ENCODE measurements at places on chromosomes 11 and 22.

DNA sequence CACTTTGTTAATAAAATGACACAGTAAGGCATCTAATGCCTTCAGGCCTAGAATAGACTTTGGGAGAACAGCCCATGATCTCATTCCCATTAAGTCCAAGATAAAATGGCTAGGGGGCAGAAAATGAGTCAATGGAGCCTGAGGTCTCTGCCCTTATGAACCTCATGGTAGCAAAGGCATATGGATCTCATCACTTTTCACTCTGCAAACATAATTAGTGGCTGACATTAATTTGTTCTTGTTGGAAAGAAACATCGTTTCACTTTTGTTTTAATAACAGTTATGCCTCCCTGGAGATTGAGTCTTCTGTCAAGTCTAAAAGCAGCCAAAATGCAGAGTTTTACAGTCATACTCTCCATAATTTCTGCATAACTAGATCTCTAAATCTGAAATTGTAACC, 111.8 kb upstream of the API5 start:
- DNase-seq = no peak

GRCh38 chr22:44862281-44862680, 109.9 kb downstream of the ARHGAP8 start:
- DNase-seq = no peak

DNA sequence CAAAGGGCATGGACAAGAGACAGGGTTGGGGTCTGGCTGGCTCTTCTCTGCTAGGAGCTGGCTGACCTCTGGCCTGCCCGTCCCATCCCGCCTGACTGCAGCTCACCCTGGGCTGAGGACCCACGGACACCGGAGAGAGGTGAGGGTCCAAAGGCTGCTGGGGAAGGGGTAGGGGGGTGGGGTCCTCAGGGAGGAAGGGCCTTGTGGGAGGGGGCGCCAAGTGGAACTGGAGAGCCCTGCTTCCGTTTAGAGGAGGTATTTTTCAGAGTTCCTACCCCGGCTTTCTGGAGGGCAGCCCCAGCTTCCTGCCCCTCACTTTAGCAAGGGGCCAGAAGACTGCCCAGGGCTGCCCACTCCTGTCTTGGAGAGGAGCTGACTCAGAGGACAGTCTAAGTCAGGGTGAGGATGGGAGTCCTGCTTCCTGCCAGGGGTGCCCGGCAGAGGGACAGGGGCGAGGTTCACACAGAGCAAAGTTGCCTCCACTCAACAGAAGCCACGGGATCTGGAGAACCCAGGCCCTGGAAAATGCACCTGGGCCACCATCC, 7.1 kb downstream of the LARGE2 start:
- no peak for DNase-seq

DNA sequence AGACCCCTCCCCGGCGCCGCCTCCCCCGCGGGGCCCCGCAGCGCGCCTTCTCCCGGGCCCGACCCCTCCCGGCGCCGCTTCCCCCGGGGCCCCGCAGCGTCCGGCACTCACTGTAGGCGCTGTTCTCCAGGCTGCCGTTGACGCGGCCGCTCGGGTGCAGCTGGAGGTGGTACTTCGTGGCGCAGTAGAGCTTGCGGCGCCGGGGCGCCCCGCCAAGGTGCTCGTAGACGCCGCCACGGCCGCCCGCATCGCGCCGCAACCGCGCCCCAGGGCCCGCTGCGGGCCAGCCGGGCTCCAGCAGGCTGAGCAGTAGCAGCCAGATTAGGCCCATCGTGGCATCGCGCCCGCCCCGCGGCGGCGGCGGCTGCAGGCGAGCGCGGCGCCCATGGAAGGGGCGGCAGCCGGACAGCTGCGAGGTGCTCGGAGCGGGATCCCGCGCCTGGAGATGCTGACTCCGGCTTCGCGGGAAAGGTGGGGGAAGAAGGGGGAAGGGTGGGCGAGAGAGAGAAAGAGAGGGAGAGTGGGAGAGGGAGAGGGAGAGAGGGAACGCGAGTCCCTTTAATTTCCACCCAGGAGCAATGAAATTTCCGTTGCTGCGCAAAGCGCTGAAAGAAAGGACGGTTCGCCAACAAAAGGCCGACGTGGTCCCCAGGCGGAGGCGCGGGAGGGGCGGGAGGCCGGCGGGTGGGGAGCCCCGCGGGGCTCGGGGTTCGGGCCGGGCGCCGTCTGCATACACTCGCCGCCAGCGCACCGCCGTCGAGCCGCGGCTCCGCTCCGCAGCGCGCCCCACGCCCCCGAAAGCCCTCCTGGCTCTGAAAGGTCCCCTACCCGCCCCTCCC, at the start of gene FGF3:
TSS of gene FGF3 (minus strand) at position 814 of the 839 bp plus-strand sequence. CDS start at position 331, 483 bp downstream.
- no peak for DNase-seq

DNA sequence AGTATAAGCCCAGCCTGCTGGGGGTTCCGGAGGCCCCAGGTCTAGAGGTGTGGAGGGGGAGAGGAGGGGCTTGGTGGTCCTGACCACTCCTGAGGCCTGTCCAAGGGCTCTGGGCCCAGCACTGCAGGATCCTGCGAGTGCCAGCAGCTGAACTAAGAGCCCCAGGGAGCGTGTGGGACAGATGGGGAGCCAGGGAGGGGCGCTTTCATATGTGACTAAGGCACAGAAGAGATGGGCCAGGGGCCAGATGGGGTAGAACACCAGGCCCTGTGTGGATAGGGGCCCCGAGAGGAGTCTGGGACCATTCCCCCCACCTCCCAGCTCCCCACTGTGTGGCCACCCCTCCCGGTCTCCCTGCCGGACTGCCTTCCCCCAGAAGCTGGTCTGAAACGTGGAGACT, 18.4 kb downstream of the MAFF start:
- DNase-seq = no peak

- no peak for DNase-seq
Measured at GRCh38 chr11:15278128-15278527, 163.4 kb downstream of the INSC start.

DNA sequence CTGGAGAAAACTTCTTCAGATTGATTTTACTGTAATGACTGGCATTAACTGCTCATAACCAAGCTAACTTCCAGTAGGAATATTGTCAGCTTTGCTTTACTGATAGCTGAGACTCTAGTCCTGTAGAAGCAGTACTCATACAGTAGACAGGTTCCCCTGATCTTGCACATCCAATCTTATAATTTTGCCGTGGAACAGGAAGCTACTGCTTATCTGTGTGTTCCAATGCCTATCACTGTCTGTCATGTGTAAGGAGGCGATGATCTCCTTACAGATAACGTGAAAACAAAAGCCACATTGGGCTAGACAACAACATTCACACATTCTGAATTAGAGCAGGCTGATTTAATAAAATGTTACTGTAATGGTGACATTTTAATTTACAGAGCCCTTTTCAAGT, 13.2 kb downstream of the HSD17B12 start:
- no peak for DNase-seq

DNA sequence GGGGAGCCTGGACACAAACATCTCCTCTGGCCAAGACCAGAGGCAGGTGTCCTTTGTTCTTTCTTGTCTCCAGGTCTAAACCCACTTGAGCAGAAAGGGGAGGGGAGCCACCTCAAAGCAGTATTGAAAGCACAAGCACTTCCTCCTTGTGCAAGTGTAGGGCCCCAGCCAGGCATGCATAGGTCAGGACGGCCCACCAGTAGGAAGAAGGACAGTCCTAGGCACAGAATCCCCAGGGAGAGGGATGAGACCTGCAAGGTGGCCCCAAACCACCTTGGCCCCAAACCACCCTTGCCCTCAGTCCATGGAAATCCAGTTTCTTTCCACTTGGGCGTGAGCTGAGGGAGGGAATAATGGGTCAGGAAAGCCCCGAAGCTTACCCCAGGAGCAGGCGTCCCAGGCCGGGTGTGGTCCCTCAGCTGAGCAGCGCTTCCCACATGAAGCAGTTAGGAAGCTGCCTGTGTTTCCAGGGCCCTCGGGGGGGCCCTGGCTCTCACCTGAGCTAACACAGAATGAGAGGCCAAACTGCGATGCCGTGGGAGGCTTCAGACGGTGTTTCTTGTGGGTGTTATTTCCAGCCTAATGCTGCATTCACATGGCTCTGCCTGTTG, 20.4 kb upstream of the IGSF9B start:
- no peak for DNase-seq

GRCh38 chr11:45959851-45960250, 37.4 kb downstream of the LARGE2 start:
- DNase-seq = no peak

GRCh38 chr11:75855206-75855605, 40.2 kb downstream of the UVRAG start:
- DNase-seq = no peak

DNA sequence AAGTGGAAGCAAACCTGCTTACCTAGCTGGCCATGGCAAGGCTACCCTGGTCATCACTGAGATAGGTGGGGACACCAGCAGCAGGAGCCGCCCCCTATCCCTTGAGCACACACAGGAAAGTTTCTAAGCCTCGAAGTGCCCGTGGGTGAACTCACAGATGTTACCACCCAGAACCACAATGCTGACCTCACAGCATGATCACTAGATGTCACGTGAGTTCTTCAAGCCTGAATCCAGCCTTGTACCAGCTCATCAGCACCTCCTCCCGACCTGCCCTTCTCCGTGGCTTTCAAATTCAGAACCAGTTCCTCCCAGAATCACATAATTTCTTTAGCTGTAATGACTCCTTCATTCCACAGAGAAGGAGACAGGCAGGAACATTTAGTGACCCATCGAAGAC, 24.7 kb upstream of the TIMP3 start:
- no peak for DNase-seq

GRCh38 chr11:11396301-11397035, 43.4 kb upstream of the CSNK2A3 start:
- no peak for DNase-seq

GRCh38 chr11:88464528-88464927, 127.0 kb upstream of the CTSC start:
- no peak for DNase-seq

GRCh38 chr11:128904656-128905344, 13.6 kb downstream of the KCNJ5 start:
- DNase-seq = no peak

GRCh38 chr11:70104419-70104818, 26.3 kb downstream of the ANO1 start:
- no peak for DNase-seq

DNA sequence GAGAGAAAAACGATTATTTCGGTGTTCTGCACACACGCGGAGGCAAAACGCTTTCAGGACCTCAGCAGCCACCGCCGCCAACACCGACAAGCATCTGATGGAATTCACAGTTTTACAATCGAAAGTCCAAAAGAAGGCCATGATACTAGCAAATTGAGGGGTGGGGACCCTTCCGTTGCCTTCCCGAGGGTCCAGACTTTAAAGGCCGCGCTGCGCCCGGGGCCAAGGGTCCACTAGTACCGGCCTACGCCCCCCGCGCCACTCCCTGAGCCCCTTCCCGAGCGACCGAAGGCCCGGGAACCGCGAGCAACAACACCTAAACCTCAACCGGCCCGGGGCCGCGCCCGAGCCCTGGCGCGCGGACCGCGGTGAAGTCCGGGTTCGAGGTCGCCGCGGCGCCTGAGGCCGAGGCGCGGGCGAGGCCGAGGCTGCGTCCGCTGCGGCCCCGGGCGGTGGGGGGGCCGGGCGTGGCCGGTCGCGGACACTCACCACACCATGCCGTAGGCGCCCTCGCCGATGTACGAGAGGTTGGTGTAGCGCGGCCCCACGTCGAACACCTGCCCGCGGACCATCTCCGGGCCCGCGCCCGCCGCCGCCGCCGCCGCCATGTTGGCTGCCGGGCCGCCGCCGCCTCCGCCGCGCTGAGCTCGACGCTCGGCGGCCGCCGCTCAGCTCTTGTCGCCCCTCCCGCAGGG, 465 bp downstream of the MAPK1 start:
- no peak for DNase-seq

DNA sequence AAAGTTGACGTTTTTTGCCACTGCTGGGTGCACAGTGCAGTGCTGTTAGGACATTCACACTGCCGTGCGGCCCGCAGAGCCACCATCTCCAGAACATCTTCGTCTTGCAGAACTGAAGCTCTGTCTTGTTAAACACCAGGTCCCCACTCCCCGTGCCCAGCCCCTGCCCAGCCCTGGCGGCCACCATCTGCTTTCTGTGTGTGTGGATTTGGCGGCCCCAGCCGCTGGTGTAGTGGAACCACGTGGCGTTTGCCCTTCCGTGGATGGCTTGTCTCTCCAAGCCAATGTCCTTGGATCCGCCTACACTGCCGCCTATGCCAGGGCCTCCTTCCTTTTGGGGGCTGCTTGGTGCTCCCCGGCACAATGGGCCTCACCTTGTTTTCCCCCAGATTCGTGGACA, 8.2 kb upstream of the MUC5AC start:
- DNase-seq = no peak

GRCh38 chr11:34239465-34240149, 118.2 kb downstream of the ABTB2 start:
- no peak for DNase-seq

DNA sequence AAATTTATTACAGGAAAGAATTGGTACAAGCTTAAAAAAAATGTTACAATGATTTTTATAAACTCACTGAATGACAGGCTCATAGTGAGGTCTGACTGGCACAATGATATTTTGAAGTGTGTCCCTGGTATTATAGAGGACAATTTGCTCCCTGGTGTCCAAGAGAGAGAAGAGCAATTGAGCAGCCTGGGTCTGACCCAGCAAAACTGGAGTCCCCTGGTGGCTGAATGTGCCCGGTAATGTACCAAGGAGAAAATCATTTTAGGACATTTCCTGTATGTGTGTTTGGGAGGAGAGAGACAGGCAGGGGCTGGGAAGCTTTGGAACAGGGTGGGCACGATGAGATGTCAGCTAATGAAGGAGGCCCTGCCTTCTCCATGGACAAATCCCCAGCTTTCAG, 125.3 kb downstream of the APOL5 start:
- DNase-seq = no peak

DNA sequence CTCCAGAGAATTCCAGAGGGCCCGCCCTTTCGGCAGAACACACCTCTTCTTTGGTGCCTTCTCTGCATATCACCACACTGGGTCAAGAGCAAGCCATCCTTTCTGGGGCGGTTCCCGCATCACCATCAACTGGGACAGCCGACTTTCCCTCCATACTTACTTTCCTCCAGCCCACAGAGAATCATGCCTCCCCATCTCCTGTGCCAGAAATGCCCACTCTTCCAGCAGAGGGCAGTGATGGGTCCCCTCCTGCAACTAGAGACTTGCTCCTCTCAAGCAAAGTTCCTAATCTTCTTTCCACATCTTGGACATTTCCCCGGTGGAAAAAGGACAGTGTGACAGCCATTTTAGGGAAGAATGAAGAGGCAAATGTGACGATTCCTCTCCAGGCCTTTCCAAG, 157.7 kb downstream of the C11orf91 start:
- peak; percentile 16 for DNase-seq

DNA sequence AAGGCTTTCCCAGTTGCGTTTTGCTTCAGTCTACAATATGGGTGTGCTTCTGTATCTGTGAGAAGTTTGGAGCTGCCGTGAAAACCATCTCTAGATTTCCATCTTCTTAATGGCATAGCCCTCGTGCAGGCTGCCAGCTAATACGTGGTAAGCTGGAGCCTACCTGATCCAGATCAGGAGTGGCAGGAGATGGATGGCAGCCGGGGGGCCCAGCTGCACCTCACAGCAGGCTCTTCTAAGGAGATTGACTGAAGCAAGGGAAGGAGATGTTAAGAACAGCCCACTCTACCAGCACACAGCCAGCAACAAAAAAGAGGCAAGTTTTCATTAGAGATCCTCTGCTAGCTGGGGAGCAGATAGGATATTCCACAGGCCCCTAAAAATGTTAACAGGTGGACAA, 115.5 kb downstream of the MSANTD4 start:
- no peak for DNase-seq
